ENCODE measurements at places on chromosomes 16 and 17.
A peak's percentile ranks its signal among the peaks of the same experiment; 100 is the strongest.

- DNase-seq, result no peak
Observed at GRCh38 chr16:49849754-49850108, 6.2 kb downstream of the ZNF423 start.

GRCh38 chr16:29926711-29927052, 656 bp upstream of the KCTD13 start:
- no peak for DNase-seq

GRCh38 chr16:13864689-13865088, 55.3 kb upstream of the ERCC4 start:
- no peak for DNase-seq

GRCh38 chr17:68602289-68602688, 1.1 kb upstream of the FAM20A start:
- DNase-seq, result no peak

- DNase-seq, result no peak
Observed at GRCh38 chr16:56275801-56276200, 84.5 kb downstream of the GNAO1 start.

GRCh38 chr16:23148513-23149266, 562 bp downstream of the USP31 start:
- DNase-seq, result peak; percentile 25

DNA sequence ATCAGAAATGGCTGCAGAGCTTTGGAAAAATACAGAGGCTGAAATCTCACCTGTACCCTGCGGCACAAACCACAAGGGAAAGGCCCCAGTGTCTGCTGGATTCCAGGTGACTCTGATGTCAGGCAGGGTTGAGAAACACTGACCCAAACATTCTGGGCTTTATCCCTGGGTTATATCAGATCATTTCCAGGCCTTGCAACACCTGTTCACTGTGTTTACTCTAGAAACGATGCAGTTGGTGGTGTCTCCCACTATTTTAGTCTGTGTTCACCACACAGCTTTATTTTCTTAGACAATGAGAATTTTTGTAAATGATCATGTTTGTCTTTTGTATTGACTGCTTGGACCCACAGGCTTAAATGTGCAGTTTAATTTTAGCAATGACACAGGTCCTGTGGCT, 151.5 kb upstream of the SDK2 start:
- DNase-seq, result no peak

GRCh38 chr17:11898526-11899235, 98.6 kb downstream of the ZNF18 start:
- DNase-seq, result no peak

GRCh38 chr16:65837464-65837863, 529.0 kb upstream of the CDH5 start:
- DNase-seq, result no peak

DNA sequence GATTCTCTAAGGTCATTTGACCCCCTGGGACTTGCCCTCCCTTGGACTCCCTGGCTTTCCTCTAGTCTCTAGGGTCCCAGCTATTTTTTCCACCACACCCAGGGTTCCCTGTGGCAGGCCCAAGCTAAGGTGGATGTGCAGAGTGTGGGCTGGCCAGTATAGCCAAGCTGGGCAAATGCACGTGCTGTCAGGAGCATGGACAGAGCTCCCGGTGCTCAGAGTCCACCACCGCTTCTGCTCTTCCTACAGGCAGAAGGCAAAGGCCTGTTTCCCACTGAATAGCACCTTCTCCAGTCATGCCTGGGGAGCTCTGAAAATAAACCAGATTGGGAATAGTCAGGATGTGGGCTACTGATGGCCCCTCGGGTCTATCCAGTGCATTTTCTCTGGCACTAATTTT, 53.3 kb downstream of the GNAO1 start:
- DNase-seq, result no peak

- no peak for DNase-seq
Observed at GRCh38 chr17:54177606-54178308, 355.0 kb downstream of the KIF2B start.

- no peak for DNase-seq
Observed at GRCh38 chr17:63633742-63634141, 11.5 kb downstream of the MAP3K3 start.

DNA sequence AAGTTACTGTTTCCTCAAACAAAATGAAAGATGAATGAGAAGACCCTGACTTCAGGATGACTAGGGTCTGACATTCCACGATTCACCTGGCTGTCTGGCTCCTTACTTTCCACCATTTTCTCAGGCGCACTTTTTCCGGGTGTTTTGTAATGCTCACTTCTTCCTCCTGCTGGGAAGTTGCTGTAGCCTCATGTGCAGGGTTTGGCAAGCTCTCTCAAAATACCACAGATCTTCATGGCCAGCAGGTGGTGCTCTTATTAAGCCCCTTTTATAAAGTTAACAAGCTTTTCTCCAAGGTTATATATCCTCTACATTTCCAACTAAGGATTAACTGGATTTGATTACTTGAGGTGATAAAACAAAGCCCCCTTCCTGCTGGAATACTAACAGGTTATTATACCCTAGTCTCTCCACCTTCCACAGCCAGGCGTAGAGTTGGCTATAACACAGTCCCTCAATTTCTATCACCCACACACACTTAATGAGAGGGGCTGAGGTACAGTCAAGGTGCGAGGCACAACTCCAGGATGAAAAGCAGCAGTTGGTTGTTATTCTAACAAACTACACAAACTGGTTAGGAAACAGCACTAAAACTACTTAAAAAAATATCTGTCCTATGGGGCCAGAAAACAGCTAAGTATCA, 45.4 kb downstream of the STH start:
- no peak for DNase-seq

DNA sequence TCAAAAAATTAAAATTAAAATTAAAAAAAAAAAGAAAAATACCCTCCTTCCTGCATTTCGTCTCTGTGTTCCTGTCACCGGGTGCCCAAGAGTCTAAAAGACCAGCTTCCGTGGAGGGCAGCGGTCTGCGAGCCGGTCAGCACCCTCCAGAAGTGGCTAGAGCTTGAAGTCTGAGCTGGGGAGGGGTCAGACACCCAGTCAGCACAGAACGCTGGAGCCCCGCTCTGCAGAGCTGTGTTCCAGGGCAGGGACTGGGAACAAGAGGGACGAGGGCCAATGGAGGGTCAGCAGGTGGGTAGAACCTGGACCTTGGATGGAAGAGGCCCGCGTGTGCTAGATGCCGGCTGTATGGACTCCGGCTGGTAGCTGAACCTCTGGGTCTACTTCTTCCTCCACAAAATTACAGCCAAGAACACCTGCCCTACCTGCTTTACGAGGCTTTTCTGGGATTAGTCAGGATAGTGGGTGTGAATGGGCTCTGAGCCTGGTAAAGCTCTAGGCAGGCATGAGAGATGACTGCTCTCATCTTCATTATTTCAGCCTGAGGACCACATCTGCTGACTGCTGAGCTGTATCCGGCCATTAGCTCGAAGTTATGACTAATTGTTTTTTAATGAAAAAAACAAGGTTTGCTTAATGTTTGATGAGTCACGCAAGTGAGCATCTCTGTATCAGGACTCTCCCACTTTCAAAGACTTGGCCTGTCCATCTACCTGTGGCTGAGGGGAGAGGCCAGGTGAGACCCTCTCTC, 5.9 kb downstream of the TRPV1 start:
- no peak for DNase-seq

DNA sequence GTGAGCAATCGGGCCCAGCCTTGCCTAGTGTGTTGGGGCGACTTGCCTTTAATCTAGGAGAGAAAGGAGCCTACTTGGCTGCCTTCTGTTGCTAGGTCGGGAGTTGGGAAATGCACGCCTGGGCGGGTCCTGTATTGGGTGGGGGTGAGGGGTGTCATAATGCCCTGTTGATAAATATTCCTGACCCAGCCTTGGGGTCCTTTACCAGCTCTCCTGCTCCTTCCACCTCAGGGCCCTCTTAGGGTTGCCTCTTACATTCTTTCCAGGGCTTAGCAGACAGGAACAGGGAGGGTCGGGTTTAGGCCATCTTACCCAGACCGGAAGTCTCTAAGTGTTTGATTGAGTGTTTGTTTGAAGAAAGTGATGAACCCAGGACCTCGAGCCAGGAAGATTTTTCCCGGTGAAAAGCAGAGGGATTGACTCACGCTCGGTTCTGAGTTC, 112.9 kb downstream of the SEC14L1 start:
- DNase-seq, result no peak

DNA sequence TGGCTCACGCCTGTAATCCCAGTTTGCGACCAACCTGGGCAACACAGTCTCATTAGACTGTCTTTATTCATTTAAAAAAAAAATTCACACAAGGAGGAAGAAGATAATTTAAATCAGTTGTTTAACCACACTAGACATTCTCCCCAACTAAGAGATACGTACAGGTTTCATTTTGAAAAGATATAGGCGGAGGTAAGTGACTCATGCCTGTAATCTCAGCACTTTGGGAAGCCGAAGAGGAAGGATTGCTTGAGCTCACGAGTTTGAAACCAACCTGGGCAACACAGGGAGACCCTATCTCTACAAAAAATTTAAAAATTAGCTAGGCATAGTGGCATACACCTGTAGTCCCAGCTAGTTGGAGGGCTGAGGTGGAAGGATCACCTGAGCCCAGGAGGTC, 5.3 kb downstream of the CMTM4 start:
- DNase-seq, result no peak

DNA sequence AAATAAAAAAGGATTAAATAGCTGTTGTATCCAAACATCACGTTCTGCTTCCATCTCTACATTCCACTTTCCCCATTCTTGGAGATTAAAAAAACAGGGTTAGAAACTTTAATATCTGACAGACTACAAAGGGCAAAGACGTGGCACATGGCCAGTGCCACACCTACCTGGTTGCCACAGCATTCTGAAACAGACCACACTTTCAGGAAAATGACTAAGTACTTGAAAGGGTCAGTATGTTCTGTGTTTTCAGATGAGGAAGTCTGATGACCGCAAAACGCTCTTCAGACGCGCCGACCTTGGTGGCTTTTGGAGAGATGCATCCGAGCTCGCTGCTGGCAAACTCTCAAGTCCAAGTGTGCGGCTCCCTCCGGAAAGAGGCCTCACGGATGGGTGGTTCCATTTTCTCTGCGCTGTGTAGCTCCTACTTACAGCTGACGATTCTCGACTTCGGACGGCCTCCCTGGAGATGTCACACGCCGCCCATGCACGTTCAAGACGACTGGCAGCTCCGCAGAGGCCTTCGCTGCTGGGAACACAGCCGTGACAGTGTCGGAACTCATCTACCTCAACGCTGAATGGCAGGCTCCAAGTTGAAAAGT, 15.5 kb downstream of the MAP1LC3B start:
- DNase-seq, result no peak

DNA sequence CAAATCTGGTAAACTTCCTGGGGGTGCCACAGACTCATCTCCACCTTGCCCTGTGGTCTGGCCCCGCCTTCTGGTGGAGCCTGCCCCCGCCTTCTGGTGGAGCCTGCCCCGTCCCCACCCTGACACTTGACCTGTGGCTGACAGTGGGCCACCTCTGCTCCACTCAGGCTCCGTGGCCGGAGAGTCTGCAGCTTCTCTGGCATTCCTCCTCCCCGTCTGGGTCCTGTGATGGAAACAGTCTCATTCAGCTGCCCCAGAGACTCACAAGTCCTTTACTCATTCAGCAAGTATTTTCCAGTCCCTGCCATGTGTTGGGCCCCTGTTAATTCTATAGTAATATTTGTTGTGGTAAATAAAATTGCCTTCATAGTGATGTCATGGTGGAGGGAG, 21.0 kb upstream of the G6PC1 start:
- DNase-seq, result no peak

- DNase-seq, result no peak
Observed at GRCh38 chr17:65797809-65798208, 236.4 kb upstream of the AXIN2 start.

Measured in activated CD8-positive, alpha-beta memory T cell treated with anti-CD3 and anti-CD28 coated beads for 48 hours (primary cell).